ENCODE measurements at places on chromosomes 1 and 21. TPM values are rescaled to one million over a fixed set of nuclear protein-coding genes. Genes with fewer than 3 reads are reported as not detected.

DNA sequence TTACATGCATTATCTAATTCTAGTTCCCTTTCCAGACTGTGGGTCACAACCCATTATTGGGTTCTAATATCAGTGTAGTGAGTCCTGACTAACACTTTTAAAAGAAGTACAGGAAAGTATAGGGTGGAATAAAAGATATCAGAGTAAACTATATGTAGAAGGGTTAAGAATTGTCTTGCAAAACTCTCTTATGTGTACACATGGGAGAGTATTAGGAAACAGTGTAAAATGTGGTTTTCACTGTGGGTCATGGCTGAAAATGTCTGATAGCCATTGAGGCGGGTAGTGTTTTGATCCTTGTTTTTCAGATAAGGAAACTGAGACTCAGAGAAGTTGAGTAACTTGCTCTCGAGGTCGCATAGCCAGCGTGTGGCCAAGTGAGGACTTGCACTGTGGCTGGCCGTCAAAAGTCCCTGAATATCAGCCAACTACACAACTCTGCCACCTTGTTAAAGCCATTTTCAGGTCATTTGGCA is 18.5 kb upstream of the MTARC1 start:
- DNase-seq = no peak
- no peak overlapping the region for H3K4me3 ChIP-seq
- no peaks in the 10 kb centered on the region for H3K36me3 ChIP-seq
- no peaks in the 10 kb centered on the region for H3K27me3 ChIP-seq
- peaks cover 7% of the 10 kb centered on the region for H3K4me1 ChIP-seq
- H3K27ac ChIP-seq = peak overlapping the region; percentile 28

DNA sequence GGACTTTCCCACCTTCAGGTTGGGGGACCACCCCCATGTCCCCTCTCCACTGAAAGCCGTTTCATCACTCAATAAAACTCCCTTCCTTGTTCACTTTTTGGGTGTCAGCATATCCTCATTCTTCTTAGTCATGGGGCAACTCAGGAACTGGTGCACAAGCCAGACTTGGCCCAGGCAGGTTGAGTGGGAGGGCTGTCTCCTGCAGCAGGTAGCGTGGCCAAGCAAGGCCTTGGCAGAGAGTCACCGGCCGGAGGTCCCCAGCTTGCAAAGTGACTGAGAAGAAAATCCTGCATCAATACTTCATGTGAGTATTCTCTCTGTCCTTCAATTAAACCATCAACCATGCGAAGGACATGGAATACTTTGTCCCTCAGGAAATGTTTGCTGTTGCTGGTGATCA is 148.9 kb downstream of the RHOU start:
- H3K4me1 ChIP-seq = no peaks in the 10 kb centered on the region
- no peak overlapping the region for H3K4me3 ChIP-seq
- no peak overlapping the region for H3K27ac ChIP-seq
- DNase-seq = no peak
- H3K36me3 ChIP-seq = no peaks in the 10 kb centered on the region
- H3K27me3 ChIP-seq = no peaks in the 10 kb centered on the region

DNA sequence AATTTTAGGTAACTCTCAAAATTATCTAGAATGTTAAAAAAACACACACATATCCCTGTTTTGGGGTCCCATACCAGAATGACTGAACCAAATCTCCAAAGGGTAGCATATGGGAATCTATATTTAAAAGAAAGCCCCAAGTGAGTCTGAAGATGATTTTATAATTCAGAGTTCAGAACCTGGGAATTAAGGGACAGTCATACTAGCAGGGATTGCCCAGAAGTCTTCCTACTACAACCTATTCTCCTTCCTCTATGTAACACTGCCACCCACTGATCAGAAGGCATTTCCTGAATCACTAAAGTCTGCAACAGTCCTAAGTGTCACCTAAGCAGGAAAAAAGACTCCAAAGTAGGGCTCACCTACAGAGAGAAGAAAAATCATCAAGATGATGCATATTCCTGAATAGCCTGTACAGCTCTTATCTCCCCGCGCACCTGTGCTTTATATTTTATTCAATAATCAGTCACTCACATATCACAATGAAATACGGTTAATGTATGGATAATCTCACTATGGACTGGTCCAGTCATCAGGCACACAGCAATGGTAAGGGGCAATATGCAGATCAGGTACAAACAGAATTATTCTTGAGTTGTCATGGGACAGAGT is 4.9 kb downstream of the RGS1 start:
- no peaks in the 10 kb centered on the region for H3K27me3 ChIP-seq
- H3K27ac ChIP-seq = no peak overlapping the region
- no peak overlapping the region for H3K4me3 ChIP-seq
- H3K4me1 ChIP-seq = no peaks in the 10 kb centered on the region

- no peak overlapping the region for H3K27ac ChIP-seq
- H3K27me3 ChIP-seq = no peaks in the 10 kb centered on the region
- H3K36me3 ChIP-seq = no peaks in the 10 kb centered on the region
- no peak for DNase-seq
Observed at GRCh38 chr21:21111309-21111920, 113.2 kb downstream of the NCAM2 start.

DNA sequence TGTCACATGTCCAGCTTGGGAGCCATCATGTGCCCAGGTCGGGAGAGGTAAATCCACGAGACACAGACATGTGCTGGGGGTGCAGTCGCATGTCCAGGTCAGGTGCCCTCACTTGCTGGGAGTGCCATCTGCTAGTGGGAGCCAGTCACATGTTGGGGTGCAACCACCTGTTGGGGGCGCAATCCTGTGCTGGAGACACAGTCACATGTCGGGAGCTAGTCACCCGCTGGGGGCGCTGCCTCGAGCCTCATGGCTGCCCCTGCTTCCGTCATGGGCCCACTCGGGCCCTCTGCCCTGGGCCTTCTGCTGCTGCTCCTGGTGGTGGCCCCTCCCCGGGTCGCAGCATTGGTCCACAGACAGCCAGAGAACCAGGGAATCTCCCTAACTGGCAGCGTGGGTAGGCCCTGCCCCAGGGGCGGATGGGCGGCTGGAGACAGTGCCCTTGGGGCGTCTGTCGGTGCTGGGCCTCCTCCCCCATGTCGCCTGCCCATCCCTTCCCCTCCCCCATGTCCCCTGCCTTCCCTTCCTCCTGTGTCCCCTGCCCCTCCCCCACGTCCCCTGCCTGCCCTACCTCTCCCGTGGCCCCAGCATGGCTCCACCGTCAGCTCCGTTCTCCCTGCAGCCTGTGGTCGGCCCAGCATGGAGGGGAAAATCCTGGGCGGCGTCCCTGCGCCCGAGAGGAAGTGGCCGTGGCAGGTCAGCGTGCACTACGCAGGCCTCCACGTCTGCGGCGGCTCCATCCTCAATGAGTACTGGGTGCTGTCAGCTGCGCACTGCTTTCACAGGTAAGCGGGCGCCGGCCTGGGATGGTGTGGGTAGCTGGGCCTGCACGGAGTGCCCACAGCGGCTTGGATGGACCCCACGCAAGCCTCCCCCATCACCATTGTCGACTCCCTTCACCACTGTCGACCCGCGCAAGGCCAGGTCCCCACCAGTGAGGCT is at the start of gene PRSS38:
Gene PRSS38, plus strand, starts transcription at position 208 of the 942 bp plus-strand sequence. Its CDS starts 42 bp downstream, at position 250.
- H3K4me1 ChIP-seq = no peaks in the 10 kb centered on the region
- H3K27me3 ChIP-seq = no peaks in the 10 kb centered on the region
- H3K27ac ChIP-seq = no peak within 1 kb of the TSS
- no peak within 1 kb of the TSS for H3K4me3 ChIP-seq
- H3K36me3 ChIP-seq = no peaks in the 10 kb centered on the region

- no peak for DNase-seq
- no peak overlapping the region for H3K27ac ChIP-seq
- no peaks in the 10 kb centered on the region for H3K36me3 ChIP-seq
- H3K4me3 ChIP-seq = no peak overlapping the region
- no peaks in the 10 kb centered on the region for H3K27me3 ChIP-seq
- peaks cover 5% of the 10 kb centered on the region for H3K4me1 ChIP-seq
Observed at GRCh38 chr1:7301664-7301981, 469.5 kb upstream of the VAMP3 start.

DNA sequence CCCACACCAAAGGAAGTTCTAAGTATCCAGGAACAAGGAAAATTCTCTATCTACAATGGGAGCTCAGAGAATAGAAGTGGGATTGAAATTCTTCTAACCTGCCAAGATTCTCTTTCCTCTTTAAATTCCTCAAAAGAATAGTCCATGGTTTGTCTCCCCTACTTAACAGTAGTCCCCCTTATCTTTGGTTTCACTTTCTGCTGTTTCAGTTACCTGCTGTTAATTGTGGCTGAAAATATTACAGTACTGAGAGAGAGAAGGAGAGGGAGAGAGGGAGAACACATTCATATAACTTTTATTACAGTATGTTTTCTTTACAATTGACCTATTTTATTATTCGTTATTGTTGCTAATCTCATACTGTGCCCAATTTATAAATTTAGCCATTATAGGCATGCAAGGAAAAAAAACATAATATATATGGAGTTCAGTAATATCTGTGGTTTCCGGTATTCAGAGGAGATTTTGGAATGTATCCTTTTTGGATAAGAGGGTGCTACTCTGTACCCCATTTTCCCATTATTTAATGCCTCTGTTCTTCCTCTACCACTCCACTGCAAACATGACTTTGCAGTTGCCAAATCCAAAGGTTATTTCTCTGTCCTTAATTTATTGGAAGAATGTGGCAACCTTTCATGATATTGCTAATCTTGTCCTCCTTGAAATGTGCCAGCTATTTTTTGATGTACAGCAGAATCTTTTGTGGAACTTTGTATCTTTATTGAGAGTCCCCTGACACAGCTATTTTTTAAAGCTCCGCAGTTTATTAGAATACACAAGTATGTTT is 68.0 kb downstream of the USP25 start:
- H3K4me1 ChIP-seq = no peaks in the 10 kb centered on the region
- H3K27me3 ChIP-seq = no peaks in the 10 kb centered on the region
- H3K27ac ChIP-seq = no peak overlapping the region
- DNase-seq = no peak
- no peaks in the 10 kb centered on the region for H3K36me3 ChIP-seq

DNA sequence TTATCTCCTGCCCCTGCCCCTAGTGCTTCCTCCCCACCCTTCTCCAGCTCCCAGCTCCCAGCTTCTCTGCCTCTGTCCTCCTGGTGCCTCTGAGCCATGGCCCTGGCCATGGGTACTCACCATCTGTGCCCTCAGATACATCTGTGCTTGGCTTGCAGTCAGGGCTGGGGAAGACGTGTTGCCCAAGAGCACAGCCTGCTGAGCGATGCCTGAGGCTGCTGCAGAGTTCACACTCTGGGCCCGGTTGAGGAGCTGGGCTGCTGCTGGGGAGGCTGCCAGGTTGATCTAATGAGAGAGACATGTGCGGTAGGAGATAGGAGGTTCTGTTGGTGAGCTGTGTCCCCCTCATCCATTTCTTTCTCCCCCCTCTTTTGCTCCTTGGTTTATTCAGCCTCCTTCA is 49.4 kb upstream of the A3GALT2 start:
- H3K4me1 ChIP-seq = peaks cover 5% of the 10 kb centered on the region
- DNase-seq = no peak
- no peaks in the 10 kb centered on the region for H3K36me3 ChIP-seq
- H3K27me3 ChIP-seq = no peaks in the 10 kb centered on the region
- no peak overlapping the region for H3K27ac ChIP-seq

- H3K4me3 ChIP-seq = no peak overlapping the region
- no peaks in the 10 kb centered on the region for H3K4me1 ChIP-seq
- no peak for DNase-seq
- H3K27me3 ChIP-seq = no peaks in the 10 kb centered on the region
- H3K36me3 ChIP-seq = no peaks in the 10 kb centered on the region
Observed at GRCh38 chr1:67144696-67145095, 9.9 kb upstream of the C1orf141 start.

DNA sequence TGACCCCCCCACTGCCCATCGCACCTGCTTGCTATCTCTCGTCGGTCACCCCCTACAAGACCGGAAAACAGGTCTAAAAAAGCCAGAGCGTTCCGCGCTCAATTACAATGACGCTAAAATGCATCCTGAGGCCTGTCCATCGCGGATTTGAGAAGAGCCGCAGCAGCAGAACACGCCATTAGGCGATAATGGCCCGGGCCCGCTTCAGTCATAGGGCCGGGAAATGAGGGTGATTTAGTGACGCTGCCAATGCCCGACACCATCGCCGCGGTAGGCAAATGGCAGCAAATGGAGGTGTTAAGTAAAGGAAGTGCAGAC is 64.1 kb upstream of the SSX2IP start:
- no peak for DNase-seq
- peaks cover 4% of the 10 kb centered on the region for H3K4me1 ChIP-seq
- no peak overlapping the region for H3K4me3 ChIP-seq
- H3K27ac ChIP-seq = no peak overlapping the region
- no peaks in the 10 kb centered on the region for H3K36me3 ChIP-seq

DNA sequence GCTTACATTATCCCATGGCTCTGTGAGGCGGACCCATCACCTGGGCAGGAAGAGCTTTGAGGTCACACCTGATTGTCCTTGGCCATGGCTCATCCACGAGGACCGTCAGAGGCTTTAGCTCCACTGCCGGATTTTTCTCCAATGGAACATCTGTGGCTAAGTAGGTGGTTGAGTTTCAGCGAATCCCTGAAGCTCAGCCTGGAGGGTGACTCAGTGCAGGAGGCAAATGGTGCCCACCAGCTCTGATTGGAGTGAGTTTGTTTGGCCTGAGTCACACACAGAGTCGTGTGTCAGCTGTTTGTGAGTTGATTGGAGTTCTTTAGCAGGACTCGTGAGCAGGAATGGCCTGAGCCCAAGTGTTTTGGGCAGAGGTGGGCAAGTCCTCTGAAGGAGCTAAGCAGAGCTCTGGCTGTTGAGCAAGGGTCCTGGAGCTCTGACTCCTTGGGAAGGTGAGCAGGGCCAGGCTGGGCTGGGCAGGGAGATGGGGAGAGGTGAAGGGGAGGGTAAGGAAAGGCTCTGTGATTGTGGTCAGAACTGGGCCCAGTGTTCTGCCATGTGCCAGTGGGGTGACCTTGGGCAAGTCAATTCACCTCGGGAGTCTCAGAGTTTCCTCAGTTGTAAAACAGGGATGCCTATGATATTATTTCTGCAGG is 2.0 kb downstream of the SLC6A17 start:
- H3K4me3 ChIP-seq = no peak overlapping the region
- H3K4me1 ChIP-seq = no peaks in the 10 kb centered on the region
- H3K27ac ChIP-seq = no peak overlapping the region
- H3K36me3 ChIP-seq = no peaks in the 10 kb centered on the region
- no peak for DNase-seq

DNA sequence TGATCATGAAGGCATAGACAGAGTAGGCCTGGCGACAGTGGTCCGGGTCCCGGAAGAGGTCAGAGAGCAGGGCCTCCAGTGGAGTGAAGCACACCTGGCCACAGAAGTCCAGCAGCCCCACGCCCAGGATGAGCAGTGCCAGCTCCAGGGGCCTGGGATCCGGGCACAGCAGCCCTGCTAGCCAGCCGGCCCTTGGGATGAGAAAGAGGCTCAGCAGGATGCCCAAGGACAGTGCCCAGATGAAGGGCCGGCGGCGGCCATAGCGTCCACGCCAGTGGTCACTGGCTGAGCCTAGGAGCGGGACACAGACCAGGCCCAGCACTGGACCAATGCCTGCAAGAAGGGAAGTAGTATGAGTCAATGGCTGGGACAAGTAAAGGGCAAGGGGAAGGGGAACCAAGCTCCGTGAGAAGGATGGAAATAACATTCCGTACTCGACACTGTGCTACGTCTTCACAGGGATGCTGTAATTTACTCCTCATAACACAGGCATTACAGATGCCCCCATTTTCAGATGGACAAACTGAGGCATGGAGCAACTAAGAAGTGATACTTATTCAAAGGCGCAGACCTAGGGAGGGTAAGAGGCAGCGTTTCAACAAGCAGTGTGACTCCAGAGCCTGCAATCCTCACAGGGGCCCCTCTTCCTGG is 16.9 kb downstream of the SLC45A3 start:
- H3K27me3 ChIP-seq = no peaks in the 10 kb centered on the region
- no peak for DNase-seq
- H3K36me3 ChIP-seq = no peaks in the 10 kb centered on the region
- peaks cover 3% of the 10 kb centered on the region for H3K4me1 ChIP-seq

HIVEP3 gene
- total RNA-seq = 5.2 TPM

LRRC3 gene
- total RNA-seq = 3.4 TPM

PCP4L1 gene
- 1.7 TPM for total RNA-seq

KPRP gene
- not detected for total RNA-seq

UBL4B gene
- total RNA-seq = not detected

CHD5 gene
- total RNA-seq = 0.12 TPM
